ENCODE measurements at places on chromosomes 7 and 10.

- no peak for DNase-seq
Observed at GRCh38 chr7:92988051-92988450, 129.7 kb downstream of the SAMD9 start.

GRCh38 chr7:51316666-51317581 is at the start of gene COBL:
TSS of gene COBL (minus strand) at chr7:51316809. CDS start at chr7:51316633, 176 bp downstream.
- no peak for DNase-seq

- DNase-seq: no peak
Observed at GRCh38 chr7:51352174-51353100, 35.8 kb upstream of the COBL start.

DNA sequence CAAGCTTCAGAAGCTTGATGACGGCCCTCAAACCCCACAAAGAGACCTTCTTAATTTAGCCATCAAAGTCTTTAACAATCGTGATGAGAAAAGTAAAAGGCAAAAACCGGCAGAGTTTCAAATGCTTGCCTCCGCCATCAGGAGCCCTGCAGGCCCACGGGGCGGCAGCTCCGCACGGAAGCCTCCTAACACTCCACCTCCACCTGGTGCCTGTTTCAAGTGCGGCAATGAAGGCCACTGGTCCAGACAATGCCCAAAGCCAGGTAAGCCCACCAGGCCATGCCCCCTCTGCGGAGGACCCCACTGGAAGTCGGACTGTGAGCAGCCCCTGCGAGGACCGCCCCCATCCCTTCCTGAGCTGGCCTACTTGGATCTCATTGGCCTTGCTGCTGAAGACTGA is 43.6 kb downstream of the CBX3 start:
- no peak for DNase-seq

- DNase-seq: no peak
Observed at GRCh38 chr7:13603016-13603415, 386.4 kb downstream of the ETV1 start.

DNA sequence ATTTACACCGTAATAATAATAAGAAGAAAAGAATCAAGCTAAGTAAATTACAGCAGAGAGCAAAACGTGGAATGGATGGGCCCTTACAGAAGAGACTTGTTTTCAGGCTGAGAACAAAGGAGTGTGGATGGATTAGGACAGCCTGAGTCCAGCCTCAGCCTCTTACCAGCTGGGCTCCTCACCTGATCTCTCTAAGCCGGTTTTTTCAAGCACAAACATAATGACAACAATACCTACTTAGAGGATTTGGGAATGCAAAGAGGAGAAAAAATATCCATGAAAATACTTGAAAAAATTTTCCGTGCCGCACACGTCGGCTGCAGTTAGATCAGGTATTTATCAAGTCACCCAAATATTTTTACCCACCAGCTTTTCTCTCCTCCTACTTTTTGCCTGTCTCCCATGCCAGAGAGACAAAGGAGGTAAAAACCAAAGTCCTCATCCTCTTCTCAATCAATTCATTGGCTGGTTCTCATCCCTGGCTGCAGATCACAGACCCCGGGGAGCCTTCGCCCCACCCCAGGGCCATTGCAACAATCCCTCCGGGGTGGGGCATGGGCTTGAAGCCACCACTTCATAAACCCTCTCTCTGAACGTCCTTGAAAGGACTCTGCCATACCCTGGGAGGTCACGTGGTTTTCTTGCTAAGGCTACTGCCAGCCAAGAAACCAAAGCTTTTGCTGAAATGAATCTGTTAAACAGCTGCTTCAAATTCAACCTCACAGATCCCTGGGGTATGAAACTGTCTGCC is 29.7 kb upstream of the GTF2I start:
- no peak for DNase-seq

Data from cortex of kidney (tissue), 1 donor.